Fibroblast of skin of abdomen (primary cell): ENCODE measurements at places on chromosomes 13 and 19.
A peak's percentile ranks its signal among the peaks of the same experiment; 100 is the strongest.

GRCh38 chr13:49407068-49407467 lies 36.8 kb downstream of the CAB39L start:
- DNase-seq, result peak; percentile 27

GRCh38 chr13:112651311-112651710 lies 38.5 kb upstream of the ATP11A start:
- DNase-seq, result no peak

- DNase-seq, result no peak
Measured at GRCh38 chr19:29476528-29476927, 49.3 kb upstream of the VSTM2B start.

- no peak for DNase-seq
Measured at GRCh38 chr13:97011446-97012131, 17.3 kb upstream of the OXGR1 start.

GRCh38 chr19:32421589-32422361 lies 16.2 kb downstream of the DPY19L3 start:
- DNase-seq, result no peak

GRCh38 chr13:108924134-108924533 lies 294.7 kb downstream of the MYO16 start:
- DNase-seq, result no peak

- DNase-seq, result no peak
Measured at GRCh38 chr13:91816263-91816807, 417.9 kb downstream of the GPC5 start.

DNA sequence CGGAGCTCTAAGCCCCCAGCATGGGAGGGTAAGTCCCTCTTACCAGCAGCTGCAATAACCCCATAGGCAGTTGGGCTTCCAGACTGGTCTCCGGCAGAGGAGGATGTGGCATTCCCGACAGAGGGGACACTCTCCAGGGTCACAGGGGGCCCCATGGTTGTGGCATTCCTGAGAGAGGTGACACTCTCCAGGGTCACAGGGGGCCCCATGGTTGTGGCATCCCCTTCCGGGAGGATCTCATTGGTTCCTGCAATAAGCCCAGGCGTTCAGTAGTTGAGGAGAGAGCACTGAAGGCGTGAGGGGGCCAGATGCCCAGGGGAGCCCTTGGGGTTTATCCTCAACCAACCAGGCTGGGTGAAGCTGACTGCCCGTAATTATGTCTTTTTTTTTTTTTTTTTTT lies 5.4 kb downstream of the CD320 start:
- DNase-seq, result no peak

- DNase-seq, result no peak
Measured at GRCh38 chr13:36763126-36763722, 55.8 kb upstream of the RFXAP start.

DNA sequence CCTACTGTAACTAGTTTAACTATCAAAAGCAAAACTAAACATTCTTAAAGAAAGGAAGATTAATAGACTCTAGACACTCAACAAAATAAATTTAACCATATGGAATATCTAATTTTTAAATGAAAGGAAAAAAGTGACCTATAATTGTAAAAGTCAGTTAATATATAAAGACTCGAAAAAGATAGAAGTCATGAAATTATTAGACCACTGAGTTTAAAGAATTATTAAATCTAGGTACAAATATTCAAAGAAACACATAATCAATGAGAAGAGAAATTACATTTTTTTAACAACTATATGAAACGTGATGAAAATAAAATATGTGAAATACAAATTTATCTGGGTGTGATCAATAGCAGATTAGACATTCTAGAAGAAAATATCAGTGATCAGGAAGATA lies 706.8 kb upstream of the PCDH20 start:
- no peak for DNase-seq

GRCh38 chr13:47665043-47665442 lies 336.0 kb downstream of the SUCLA2 start:
- no peak for DNase-seq

- DNase-seq, result peak; percentile 83
Measured at GRCh38 chr13:48500652-48501197, 32.2 kb downstream of the RCBTB2 start.

GRCh38 chr13:105996391-105997025 lies 539.0 kb downstream of the EFNB2 start:
- no peak for DNase-seq

DNA sequence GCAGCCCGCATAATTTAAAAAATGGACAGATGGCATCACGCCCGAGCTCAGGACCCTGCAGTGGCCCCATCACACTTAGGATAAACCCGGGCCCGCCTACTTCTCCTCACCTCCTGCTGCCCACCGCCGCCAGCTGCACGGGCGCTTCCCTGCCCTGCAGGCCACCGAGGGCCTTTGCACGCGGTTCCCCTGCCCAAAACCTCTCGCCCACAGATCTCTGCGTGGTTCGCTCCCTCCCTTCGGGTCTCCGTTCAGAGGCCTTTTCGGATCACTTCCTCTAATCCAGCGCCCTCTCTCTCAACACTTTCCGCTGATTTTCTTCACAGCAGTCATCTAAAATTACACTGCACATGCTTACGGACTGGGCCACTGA lies 1.8 kb downstream of the SHISA7 start:
- no peak for DNase-seq

DNA sequence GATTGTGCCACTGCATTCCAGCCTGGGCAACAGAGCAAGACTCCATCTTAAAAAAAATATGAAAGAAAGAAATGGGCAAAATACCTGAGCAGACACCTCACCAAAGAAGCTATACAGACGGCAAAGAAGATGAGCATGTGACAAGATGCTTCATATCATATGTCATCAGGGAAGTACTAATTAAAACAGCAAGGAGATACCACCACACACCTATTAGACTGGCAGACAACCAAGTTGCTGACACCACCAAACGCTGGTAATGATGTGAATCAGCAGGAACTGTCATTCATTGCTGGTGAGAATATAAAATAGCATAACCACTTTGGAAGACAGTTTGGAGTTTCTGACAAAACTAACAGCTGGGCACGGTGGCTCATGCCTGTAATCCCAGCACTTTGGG lies 11.5 kb upstream of the TFDP1 start:
- DNase-seq, result no peak

DNA sequence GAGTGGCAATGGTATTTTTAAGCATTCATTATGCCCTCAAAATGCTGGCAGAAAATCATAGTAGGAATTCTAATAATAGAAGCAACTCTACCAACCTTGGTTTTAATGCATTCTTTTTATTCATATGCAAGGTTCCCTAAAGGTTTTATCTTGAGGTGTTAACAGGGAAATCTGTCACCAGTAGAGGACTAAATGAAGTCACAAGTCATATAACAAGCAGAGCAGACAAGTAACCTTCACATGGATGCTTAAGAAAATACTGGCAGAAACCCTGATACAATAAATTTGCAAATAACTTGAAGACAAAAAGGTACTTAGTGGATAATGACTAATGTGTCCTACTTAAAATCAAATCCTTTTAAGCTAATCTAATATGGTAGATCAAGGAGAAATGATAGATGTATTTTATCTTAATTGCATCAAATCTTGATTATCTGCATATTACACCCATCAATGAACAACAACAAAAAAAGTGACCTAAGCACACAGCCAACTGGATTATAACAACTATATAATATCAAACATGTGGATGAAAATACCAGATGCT lies 73.3 kb downstream of the RFC3 start:
- DNase-seq, result no peak

DNA sequence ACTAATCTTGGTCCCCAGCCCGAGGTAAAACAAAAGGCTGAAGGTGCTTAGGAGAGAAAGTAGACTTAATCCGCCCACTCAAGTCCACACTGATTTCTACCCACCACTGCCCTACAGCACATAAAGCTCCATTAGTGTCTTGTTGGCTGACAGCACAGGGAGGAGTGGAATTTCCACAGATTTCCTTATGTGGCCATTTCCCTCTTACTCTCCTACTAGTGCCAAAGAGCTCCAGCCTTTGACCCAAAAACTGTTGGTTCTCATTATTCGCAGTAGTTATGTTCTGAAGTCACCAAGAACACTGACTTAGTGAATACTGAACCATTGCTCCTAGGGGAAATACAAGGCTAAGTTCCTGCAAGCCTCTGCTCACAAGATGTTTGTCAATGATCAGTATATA lies 61.2 kb downstream of the RAB20 start:
- no peak for DNase-seq

DNA sequence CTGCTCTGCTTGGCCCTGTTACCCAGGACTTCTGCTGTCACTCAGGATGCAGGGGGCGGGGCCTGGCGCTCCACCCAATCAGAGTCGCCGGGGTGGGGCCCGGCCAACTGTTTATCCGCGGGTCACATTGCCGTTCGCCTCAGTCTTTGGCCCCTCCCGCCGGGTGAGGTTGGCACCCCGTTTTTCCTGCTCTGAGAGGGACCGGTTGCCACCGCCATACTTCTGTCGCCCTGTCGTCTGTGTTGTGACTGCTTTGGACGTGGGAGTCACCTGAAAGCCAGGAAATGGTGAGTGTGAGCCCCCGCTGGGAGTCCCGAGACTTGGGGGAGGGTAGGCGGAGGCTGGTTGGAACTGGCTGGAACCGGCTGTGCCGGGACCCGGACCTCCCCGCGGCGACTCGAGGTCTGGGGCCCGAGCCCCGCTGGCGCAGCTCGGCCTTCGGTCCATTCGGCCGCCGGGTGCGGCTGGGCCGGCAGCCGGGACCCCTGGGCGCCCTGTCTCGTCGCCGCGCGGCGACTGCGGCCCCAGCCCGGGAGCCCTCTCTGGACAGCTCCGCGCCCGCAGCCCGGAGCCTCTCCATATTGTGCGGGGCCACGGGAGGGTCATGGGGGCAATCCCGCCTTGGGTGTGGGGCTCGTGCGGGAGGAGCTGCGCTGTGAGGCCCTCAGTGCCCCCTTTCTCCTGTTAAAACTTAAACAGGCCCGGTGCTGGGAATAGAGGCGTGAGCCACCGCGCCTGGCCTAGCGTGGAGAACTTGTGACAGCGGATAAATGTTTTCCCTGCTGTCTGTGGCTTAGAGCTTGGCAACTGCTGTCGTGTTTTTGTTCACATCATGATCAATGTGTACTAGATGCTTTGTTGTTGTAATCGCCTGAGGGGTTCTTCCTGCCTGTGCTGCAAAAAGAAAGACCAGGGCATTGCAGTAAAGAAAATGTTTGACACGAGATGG lies at the start of gene ZNF844:
ZNF844 (plus strand) TSS at position 142 of the 949 bp plus-strand sequence; CDS start at position 285, 143 bp downstream.
- DNase-seq, result peak; percentile 78

DNA sequence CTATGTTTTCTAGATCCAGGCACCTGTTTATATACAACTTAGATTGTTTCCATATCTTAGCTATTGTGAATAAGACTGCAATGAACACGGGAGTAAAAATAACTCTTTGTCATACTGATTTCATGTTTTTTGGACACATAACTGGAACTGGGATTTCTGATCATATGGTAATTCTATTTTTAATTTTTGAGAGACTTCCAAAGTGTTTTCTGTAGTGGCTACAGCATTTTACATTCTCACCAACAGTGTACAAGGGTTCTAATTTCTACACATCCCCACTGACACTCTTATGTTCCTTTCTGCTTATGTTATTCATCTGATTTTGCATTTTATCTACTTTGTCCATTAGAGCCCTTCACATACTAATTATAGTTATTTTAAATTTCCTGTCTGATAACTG lies 1152.9 kb downstream of the SLITRK1 start:
- no peak for DNase-seq
